ENCODE measurements at places on chromosomes 11 and 22.

DNA sequence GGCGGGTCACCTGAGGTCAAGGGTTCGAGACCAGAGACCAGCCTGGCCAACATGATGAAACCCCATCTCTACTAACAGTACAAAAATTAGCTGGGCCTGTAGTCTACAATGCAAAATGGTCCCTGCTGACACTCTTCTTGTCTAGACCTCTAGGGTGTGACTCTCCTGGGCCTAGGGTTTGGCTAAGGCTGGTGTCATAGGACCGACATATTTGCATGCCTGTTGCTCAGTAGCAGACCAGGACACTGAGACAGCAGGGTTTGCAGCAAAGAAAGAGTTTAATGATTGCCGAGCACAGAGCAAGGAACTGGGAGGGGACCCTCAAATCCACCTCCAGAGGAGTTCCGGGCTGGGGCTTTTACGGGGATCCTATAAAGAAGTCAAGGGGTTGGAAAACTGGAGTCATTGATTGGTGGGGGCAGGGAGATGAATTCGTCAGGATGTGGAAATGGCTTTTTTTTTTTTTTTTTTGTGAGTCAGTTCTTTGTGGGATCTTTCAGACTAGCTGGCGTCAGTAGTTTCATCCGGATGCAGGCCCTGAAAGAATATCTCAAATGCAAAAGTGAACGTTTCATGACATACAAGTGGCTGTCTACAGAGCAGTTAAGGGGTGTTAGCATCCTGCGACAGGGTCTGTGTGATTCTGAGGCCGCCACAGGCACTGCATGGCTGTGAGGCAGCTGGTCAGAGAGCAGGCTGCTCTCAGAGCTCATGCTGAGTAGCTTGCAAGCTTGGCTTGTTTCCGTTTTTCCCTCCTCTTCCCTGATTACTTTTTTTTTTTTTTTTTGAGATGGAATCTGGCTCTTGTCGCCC lies 27.2 kb upstream of the A4GALT start:
- DNase-seq, result no peak

- DNase-seq, result peak; percentile 48
These were observed 23.9 kb upstream of the SCGB1A1 start for GRCh38 chr11:62394825-62395538.

GRCh38 chr22:49208768-49209252 lies 618.9 kb downstream of the BRD1 start:
- peak; percentile 30 for DNase-seq

DNA sequence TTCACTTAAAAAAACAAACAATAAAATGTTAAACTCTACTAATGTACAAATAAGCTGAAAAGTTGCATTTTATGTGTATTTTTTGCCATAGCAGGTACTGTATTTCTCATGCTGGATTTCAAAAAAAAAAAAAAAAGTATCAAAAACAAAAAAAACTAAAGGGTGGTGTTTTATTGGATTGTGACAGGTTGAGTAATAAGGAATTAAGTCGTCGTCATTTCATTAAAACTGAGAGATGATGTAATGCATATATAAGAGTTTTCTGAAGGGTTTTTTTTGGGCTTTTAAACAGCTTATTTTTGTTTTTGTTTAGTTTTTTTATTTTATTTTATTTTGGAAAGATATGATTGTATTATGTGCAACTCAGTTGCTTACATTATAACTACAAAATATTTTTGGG lies 10.9 kb upstream of the ADSL start:
- DNase-seq, result no peak

GRCh38 chr11:16896729-16897469 lies 117.3 kb downstream of the PLEKHA7 start:
- no peak for DNase-seq

DNA sequence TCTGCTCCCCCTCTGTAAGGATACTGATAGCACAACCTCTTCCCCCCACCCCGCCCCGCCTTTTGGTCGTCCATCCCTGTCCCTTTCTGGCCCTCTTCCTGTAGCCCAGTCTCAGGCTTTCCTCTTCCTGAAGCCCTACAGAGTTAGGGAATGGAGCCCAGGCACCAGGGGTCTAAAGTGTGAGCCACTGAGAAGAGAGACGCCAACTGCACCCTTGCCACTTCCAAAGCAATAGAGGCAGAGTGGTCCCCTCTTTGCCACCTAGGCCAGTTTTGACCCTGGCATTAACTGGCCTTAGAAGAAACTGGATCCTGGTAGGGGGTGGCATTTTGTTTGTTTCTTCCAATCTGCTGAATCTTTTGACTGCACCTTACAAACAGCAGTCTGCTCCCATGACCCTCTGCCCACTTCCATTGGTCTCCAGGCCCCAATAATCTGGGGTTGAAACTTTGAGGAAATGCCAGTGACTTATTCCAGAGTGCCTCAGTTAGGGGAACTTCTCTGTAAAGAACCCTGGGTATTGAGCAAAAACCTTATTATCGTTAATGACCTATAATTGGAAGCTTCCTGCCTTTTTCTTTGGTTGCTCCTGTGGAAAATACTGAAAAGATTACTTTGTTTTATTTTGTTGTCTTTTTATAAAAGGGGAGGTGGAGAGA lies 9.7 kb upstream of the GRK2 start:
- no peak for DNase-seq

DNA sequence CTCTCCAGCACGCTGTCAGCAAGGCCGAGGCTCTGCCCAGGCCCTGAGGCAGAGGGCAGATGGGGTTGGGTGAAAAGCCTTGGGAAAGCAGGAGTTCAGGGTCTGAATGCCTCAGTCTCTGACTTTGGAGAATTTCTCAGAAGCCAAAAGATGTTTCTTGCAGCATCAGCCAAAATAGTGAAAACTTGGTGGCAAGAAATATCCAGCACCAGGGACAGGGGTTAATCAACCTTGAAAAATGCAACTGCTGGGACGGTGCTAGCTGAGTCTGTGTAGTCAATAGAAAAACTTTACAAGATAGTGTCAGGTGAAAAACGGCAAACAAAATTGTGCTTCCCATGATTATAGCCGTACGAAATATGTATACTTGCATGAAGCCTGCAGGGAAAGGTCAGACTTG lies 1.4 kb upstream of the ABCC8 start:
- DNase-seq, result no peak

DNA sequence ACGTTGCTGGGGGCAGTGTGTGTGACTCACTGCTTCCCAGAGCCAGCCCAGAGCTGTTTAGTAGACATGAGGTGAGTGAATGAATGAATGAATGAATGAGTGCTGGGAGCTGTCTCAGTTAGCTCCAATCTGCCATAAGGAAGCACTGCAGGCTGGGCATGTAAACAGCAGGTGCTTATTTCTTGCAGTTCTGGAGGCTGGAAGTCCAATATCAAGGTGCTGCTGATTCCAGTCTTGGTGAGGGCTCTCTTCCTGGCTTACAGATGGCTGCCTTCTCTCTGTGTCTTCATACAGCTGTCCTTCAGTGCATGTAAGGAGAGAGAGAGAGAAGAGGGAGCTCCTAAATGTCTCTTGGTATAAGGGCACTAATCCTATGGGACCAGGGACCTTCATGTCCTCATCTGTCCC lies 4.1 kb downstream of the C11orf21 start:
- no peak for DNase-seq

- DNase-seq, result peak; percentile 44
These were observed 39.0 kb upstream of the ADA2 start for GRCh38 chr22:17258015-17258787.

GRCh38 chr11:128239306-128239705 lies 348.1 kb downstream of the ETS1 start:
- DNase-seq, result no peak

GRCh38 chr11:14445542-14446530 lies 53.8 kb downstream of the COPB1 start:
- DNase-seq, result no peak

DNA sequence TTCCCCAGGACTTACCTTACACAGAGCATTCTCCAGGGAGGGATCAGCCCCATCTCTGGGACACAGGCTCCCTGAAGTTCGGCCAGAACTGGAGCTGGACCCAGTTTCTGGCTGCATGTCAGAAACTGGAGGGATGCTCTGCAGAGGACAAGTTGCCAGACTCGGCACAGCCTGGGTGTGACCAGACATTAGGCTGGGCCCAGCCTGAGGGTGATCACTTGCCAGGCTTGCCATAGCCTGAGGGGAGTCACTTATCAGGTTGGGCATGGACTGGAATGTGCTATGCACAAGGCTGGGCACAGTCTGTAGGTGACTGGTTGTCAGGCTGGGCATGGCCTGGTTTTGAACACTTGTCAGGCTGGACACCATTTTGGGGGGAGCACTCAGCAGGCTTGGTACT lies 30.7 kb upstream of the STK33 start:
- no peak for DNase-seq

- DNase-seq, result no peak
These were observed 17.4 kb downstream of the CEP164 start for GRCh38 chr11:117345039-117345438.

GRCh38 chr11:133508468-133508867 lies 23.8 kb downstream of the OPCML start:
- no peak for DNase-seq

- no peak for DNase-seq
These were observed 18.4 kb upstream of the PITPNB start for GRCh38 chr22:27937453-27937852.

GRCh38 chr11:123751781-123752180 lies 2.5 kb downstream of the OR6X1 start:
- DNase-seq, result no peak

DNA sequence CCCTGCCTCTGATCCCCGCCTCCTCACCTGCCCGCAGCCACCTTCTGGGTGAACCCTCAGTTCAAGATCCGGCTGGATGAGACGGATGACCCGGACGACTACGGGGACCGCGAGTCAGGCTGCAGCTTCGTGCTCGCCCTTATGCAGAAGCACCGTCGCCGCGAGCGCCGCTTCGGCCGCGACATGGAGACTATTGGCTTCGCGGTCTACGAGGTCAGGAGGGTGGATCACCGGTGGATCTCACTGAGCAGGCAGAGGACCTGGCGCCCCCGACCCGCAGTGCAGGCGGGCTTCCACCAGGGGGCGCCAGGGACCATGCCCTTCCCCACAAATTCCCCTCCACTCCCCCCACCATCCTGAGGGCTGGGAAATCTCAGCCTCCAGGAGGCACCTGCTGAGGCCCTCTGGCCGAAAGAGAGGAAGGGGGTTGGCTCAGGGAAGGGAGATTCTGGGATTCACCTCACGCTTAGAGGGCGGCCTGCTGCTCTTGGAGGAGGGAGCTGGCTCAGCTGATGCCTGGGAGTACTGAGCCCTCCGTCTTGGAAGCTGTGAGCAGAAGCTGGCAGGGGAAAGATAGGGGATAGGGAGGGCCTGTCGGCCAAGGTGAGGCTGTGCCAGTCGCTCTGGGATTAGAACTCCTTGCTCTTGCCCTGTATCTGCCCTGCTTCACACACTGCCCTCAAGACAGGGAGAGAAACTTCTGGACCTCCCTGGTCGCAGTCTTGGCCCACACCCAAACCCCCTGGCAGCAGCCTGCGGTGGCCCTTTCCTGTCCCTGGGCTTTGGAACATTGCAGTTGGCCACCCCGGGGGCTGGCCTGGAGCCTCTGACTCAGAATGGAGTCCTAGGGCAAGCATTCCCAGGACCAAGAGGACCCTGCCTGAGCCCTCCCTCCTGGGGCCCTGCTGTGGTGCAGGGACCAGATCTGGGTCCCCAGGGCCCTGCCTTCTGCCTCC lies 23.2 kb downstream of the CAPN1 start:
- peak; percentile 61 for DNase-seq

DNA sequence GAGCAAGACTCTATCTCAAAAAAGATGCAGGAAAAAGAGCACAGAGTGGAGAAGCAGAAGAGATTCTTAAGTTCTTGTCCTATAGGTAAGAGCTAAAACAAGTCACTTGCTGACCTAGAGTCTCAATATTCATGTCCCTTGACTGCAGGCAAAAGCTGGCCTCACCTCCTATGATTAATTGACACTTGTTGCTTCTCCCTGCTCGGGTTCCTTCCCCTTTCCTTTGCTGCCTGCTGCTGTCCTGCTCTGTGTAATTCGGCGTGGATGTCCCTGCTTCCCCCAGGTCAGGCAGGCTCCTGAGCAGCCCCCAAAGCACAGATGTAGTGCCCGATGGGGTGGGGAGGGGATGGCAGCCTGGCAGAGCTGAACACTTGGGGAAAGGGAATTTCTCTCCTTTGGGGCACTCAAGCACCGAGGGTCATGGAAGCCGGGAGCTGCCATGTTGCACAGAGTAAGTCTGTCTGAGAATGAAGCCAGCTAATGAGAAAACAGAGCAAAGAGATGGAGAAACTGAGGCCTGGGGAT lies 60.8 kb upstream of the NUP50 start:
- no peak for DNase-seq

- DNase-seq, result no peak
These were observed 4.1 kb upstream of the RFPL1 start for GRCh38 chr22:29434288-29434687.

- DNase-seq, result no peak
These were observed 23.9 kb upstream of the RBFOX2 start for GRCh38 chr22:36052505-36052941.

DNA sequence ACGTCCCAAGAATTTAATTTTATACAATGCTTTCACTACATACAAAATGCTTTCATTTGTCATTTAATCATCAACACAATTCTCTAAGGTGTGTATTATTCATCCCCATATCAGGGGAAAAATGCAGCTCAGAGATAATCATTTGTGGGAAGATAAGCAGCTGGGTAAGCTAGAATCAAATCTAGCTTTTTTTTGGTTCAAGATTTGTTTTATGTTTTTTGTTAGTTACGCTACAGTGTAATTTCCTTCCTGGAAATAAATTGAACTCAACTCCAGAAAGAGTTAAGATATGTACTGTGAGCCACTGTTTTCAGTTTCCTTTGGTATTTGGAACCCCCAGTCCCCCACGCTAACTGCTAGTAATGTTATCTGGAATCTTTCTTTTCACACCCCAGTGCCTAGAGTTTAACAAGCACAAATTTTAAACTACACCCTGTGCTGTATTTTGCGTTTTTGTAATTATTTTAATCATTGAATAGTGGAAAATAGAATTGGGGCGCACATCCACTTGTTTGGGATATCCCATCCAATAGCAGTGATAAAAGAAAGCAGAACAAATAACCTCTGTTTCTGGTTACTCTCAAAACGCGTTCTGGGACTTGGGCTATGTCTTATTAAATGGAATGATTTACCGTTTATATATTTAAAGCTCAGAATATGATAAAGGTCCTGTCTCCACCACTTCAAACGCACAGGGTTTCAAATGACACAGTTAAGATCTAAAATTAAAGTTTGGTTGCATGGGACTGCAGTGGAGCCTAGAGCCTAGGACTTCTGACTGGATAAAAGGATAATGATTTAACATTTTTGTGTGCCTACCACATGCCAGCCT lies 2.1 kb upstream of the HSPA8 start:
- no peak for DNase-seq

- no peak for DNase-seq
These were observed 30.7 kb downstream of the SCUBE2 start for GRCh38 chr11:9060700-9061111.

- DNase-seq, result peak; percentile 65
These were observed 10.4 kb downstream of the SPATA19 start for GRCh38 chr11:133834682-133835592.

DNA sequence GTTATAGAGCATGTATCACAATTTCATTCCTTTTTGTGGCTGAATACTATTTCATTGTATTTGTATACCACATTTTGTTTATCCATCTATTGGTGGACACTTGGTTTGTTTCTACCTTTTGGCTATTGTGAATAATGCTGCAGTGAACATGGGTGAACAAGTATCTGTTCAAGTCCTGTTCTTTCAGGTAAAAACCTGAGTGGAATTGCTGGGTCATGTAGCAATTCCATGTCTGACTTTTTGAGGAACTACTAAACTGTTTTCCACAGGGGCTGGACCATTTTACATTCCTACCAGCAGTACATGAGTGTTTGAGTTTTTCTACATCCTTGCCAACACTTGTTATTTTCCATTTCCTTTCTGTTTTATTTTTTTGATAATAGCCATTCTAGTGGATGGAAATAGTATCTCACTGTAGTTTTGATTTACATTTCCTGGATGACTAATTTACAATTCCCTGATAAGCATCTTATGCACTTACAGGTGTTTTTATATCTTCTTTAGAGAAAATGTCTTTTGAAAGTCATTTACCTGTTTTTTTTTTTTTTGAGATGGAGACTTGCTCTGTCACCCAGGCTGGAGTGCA lies 12.2 kb downstream of the CABIN1 start:
- no peak for DNase-seq
